Pons (tissue), 1 donor: ENCODE measurements at places on chromosomes 13 and 19.

GRCh38 chr19:30682999-30683536, 310.9 kb downstream of the ZNF536 start:
- peak; percentile 64 for DNase-seq

DNA sequence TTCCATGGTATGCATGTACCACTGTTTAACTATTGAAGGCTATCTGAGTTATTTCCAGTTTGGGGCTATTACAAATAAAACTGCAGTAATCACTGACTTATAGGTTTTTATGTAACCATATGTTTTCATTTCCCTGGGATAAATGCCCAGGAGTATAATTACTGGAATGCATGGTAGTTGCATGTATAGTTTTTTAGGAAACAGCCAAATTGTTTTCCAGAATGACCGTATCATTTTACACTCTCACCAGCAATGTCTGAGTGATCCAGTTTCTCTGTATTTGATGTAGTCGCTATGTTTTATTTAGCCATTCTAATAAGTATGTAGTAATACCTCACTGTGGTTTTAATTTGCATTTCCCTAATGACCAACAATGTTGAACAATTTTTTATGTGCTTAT, 42.0 kb downstream of the CYSLTR2 start:
- no peak for DNase-seq

GRCh38 chr13:61040181-61040580, 375.5 kb downstream of the PCDH20 start:
- no peak for DNase-seq

DNA sequence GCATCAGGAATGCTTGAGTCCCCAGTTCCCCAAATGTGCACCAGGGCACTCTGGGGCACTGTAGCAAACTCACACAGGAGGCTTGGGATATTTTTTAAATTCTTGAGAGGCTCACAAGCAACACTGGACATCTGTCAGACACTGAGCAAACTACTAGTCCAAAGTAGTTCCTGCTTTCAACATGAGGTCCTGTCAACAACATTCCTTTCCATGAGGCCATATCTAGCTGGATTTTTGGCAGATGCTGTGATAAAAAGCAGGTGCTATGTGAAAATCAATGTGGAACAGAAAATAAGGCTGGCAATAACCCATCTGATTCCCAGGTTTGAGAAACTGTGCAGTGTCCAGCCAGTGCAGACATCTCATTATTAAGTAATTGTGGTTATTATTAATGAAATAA, 50.5 kb downstream of the STARD13 start:
- DNase-seq, result no peak

- DNase-seq, result no peak
Measured at GRCh38 chr19:16084067-16084685, 7.9 kb downstream of the TPM4 start.

DNA sequence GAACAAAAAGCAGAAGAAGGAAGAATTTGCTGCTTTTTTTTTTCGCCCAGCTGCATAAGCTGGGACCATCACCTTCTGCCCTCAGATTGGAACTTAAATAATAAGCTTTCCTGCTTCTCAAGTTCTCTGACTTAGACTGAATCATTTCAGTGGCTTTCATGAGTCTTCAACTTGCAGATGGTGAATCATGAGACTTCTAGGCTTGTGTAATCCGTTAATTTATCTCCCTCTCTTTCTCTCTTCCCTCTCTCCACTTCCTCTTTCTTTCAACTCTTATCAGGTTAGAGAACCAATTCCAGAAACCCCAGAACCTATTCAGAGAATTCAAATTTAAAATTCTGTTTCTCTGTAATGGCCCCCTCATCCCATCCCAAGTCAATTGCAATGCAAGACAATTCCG, 1153.7 kb downstream of the PCDH9 start:
- DNase-seq, result no peak

DNA sequence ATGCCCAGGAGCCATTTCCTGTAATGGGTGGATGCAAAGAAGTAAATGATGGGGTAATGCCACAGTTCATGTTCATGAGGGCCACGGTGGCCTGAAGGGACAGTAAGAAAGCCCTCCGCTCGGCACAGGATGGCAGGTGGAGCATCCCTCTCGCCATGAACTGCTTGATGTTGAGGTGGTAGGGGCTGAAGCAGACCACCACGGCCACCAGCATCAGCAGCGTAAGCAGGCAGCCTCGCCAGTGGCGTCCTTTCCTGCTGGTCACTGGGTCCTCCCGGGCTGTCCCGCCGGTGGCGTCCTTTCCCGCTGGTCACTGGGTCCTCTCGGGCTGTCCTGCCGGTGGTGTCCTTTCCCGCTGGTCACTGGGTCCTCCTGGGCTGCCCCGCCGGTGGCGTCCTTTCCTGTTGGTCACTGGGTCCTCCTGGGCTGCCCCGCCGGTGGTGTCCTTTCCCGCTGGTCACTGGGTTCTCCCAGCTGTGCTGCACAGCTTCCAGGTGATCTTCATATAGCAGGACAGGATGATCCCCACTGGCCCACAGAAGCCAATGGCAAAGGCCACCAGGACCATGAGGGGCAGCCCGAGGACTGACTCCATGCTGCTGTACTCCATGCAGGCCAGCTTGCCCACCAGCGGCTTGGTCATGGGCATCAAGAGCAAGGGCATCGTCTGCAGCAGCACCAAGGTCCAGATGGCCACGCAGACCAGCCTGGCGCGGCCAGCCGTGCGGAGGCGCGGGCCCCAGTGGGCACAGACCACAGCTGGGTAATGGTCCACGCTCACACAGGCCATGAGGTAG, 93.2 kb upstream of the TM9SF2 start:
- no peak for DNase-seq

GRCh38 chr13:27027086-27027667, 144.4 kb downstream of the USP12 start:
- DNase-seq, result no peak

DNA sequence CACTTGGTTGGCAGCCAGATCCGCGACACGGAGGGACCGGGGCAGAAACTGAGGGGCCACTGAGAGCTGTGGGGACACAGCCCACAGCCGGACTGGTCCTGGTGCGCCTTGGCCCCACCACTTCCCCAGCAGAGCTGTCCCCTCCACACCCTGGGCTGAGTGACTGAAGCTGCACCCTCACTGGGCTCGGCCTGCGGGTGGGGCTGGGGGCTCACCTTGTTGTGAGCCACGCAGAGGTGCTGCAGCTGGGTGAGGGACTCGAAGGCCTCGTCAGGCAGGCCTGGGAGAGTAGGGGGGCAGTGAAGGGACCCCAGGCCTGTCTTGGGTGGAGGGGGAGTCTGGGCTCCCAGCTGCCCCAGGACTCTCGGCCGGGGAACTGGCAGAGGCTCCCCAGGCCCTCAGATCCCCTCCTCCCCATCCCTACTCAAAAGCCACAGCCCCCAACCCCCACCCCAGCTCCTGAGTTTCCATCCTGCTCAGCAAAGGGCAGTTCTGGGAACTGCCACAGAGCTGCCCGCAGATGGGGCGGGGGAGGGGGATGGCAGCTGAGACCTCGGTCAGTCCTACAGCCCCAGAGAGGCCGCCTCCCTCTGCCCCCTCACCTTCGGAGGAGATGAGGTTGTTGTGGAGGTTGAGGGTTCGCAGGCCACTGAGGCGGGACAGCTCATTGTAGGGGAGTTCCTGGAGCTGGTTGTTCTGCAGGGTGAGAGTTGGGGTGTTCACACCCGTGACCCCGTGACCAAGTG, 2.3 kb downstream of the PODNL1 start:
- no peak for DNase-seq

GRCh38 chr13:111066544-111066943, 48.6 kb upstream of the ARHGEF7 start:
- DNase-seq, result peak; percentile 14

DNA sequence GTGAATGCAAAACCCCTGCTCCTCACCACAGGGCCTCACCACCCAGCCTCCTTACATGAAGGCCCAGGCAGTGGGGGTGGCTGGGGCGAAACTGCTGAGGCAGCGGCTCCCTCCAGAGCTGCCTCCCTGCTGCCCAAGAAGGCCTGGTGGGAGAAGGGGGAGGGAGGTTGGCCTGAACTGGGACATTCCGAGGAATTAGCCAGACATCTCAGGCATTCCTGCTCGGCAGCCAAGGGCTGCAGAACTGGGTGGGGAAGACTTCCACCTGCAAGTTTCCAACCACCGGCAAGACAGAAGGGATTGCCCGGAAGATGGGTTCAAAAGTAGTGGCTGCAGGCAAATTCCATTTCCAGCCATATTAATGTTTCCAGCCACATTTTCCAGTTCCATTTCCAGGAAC, 2.3 kb upstream of the PSPN start:
- no peak for DNase-seq

DNA sequence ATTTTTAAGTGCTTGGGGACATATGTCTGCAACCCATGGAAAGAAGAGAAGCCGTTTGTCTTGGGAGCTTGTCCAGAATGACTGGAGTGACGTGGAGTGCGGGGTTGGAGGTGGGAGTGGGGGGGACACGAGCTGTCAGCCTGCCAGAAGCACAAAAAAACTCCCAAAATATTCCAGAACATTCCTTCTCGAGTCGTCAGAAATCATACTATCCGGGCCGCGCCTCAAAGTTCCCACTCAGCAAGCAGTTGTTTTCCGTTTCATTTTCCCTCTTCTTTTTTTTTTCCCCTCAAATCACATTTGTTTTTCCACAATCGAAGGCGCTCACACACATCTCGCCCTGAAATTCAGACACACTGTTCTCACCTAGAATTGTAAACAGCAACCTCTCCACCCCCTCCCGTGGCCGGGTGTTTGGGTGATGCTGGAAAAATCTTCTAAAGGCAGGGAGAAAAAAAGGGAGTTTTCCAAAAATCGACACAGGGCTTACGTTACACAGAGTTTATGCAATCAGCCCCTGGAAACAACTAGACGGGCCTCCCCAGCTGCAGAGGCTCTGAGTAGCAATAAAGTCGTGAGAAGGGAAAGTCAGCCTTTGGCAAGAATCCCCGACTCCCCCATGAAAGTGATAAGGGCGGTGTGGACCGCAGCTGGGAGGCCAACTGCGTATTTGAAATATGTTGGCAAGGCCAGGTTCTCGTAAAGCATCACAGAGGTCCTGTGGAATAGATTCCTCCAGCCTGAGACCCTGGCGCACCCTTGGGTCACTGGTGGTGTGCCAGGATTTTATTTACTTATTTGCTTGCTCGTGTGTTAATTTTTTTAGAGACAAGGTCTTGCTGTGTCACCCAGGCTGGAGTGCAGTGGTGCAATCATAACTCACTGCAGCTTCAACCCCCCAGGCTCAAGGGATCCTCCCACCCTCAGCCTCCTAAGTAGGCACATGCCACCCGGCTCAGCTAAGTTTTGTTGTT, 31.2 kb upstream of the KLF2 start:
- peak; percentile 4 for DNase-seq

GRCh38 chr13:57858376-57858775, 226.8 kb downstream of the PCDH17 start:
- DNase-seq, result peak; percentile 3

DNA sequence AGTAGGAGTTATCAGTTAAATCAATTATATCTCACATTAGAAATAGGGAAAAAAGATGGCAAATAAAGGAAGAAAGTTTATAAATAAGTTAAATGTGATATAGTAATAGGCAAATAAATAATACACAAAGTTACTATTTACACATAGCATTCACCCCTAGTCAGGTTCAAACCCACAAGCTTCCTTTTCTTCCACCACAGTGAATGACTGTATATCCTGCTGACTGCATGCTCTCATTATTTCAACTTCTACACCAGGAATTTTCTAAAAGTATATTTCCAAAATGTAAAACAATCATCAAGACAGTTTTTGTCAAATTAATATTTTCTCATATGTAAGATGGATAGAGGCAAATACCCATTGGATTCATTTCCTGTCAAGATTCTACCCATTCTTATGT, 548.6 kb upstream of the SLITRK5 start:
- DNase-seq, result no peak
